ENCODE measurements at places on chromosomes 4 and X. TPM values are rescaled to one million over a fixed set of nuclear protein-coding genes. Genes with fewer than 3 reads are reported as not detected.

RAB33A gene
- total RNA-seq, result 7.4 TPM

DSPP gene
- total RNA-seq, result not detected

PAK3 gene
- total RNA-seq, result 13.8 TPM

SPANXB1 gene
- not detected for total RNA-seq

All from posterior vena cava (tissue), 2 donors.